ENCODE measurements at places on chromosomes 2 and 18.

DNA sequence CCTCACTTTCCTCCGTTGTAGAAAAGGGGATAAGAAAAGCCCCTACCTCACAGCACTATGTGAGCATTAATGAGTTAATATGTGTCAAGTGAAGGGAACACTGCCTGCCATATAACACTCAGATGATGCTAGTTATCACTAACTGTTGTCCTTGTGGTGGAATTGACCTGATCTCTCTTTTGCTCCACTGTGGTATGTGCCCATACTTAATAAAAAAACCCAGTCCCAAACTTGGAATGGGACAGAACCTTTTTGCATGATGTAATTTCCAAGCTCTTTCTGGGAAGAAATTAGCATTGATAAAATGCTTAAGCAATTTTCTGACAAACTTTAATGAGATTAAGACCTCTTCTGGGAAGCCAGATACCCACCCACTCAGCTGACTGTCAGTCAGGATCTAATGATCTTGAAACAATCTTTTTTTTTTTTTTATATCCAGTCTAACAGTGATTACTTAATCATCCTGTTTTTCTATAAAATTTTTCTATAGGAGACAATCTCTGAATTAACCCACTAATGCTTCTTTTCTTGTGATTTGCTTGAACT lies 158.7 kb downstream of the ZBTB7C start:
- no peak for DNase-seq

DNA sequence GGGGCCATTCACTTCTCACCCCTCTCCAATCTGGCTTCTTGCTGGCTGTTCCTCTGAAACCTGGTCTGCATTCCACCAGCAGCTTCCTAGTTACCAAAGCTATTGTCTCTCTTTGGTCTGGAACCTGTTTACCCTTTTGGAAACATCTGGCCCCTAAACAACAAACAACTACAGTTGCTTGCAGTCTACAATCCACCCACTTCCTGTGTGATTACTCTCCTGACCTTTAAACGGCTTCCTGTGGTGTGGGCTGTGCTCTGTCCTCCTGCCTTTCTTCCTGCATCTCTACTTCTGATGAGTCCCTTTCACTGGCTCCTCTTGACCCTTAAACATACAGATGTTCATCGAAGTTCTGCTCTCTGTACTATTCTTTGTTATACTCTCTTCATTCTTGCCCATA lies 303.8 kb downstream of the TDRD15 start:
- no peak for DNase-seq

- DNase-seq: no peak
Measured at GRCh38 chr18:60331890-60332289, 40.7 kb downstream of the MC4R start.

DNA sequence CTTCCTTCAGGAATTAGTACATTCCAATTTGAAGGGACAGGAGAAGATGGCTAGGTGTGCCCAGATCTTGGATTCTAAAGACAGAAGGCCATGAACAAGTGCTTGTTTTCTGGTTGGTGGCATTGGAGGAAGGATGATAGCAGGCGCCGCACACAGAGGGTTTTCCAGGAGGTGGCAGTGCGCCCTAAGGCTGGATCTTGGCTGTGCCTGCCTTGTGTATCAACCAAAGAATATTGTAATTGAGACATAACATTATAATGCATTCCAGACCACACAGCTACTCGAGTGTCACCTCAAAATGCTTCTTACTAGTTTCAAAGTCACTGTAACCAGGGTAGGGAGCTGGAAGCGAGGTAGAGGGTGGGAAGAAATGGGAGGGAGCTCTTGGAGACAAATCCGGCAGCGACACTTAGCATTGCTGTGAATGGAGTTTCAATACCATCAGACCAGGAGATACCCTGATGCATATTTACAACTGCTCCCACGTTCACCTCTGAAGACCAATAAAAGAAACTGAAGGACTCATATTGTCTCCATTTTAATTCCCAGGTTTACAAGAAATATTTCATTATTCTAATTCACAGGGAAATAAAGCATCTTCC lies 42.5 kb downstream of the CPO start:
- DNase-seq: peak; percentile 82

DNA sequence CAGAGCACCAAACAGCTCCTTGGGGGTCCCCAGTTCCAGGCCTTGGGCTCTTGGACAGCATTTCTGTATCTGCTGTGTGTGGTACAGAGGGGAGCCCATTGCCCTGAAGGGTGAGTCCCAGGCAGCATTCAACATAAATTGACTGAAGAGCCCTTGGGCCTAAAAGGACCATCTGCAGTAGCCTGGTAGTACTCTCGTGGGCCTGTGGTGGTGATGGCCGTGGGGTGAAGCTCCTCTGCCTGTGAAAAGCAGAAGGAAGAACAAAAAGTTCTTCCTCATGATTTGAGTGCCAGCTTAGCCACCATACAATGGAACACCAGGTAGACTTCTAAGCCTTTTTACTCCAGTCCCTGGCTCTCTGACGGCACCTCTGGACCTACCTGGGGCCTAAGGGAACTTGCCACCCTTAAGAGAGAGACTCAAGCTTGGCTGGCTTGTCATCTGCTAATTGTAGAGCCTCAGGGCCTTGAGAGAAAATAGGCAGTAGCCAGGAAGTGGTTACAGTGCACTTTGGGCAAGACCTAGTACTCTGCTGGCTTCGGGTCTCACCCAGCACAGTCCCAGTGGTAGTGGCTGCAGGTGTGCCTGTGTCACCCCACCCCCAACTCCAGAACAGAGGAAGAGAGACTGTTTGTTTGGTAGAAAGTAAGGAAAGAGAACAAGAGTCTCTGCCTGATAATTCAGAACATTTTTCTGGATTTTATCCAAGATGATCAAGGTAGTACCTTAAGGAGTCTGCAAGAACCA lies 84.6 kb upstream of the CERS6 start:
- DNase-seq: no peak

DNA sequence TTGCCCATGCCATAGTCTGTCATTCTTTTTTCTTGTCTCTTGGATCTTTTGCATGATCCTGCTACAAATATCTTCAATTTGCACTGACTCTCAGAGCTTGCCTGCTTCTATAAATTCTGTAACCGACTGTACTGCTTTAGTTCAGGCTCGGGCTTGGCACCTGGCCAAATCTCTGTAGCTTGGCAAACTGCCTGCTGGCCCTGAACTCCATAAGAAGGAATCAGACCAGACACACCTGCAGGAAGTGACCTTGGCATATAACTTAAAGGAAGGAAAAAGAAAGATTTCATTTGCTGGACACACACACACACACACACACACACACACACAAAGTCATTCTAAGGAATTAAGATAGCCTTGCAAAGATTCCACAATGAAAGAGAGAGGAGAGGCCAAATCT lies 291.2 kb upstream of the DDX18 start:
- DNase-seq: no peak

DNA sequence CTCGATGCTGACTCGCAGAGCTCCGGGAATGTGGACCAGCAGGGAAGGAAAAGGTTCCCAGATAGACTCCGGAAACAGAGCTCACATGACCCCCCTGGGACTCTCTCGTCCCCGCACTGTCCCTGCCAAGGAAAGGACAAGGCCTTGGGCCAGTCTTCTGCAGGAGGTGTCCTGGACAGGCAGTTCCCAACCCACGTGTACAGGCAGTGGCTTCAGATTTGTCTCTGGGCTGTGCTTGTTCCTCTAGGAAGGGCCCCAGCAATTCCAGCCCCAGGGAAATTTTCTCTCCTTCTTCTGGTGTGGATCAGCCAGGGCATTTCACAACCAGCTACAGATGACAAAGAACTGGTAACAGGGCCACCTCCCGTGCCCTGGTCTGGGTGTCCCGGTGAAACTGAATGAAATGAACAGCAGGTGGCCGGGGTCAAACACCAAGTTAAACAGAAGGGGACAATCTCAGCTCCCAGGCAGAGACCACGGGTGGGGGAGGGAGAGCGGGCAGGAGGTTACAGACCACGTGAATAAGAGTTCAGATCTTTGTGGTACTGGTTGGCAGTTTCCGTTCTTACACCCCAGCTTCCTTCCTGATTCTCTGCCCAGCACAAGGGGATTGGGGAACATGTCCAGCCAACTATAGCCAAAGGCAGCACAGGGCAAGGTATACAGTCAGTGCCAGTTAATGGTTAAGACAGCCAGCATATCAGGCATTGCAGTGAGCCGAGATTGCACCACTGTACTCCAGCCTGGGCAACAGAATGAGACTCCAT lies 52.2 kb upstream of the CAB39 start:
- DNase-seq: no peak

GRCh38 chr2:182018218-182018617 lies 32.6 kb downstream of the PPP1R1C start:
- DNase-seq: peak; percentile 70

DNA sequence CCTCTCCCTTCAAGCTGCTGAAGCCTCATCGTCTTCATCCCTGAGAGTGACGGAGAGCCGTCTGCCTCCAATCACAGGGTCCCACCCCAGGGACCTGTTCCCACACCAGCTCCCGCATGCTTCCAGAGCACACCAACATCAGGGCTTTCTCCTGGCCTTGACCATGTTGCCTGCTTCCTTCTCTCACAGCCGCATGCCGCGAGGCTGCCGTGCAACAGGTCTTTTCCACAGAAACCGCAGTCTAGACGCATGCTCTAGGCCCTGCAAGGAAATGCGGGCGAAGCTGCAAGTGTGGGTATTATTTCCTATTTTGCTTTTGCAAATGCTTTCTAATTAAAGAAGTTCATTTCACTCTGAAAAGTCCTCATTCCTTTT lies 277.8 kb downstream of the EIPR1 start:
- DNase-seq: no peak

GRCh38 chr18:67926929-67927864 lies 410.7 kb upstream of the DSEL start:
- DNase-seq: peak; percentile 43

- DNase-seq: no peak
Measured at GRCh38 chr2:153072077-153072476, 353.7 kb downstream of the ARL6IP6 start.

DNA sequence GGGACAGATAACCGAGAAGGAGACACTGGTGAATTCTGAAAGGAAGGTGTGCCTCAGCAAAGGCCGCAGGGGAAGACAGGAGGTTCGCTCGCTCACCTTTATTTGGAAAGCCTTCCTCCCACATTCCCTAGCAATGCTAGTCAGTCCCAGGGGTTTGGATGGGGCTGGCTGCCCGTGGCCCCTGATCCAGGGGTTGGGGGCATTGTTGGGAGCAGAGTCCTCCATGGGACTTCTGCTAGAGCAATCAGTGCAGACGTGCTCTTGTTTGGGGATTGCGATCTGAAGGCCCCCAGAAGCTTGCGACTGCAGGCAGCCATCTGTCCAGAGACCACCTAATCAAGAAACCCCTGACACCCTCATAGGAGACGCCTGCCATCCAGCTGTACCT lies 6.0 kb upstream of the CYP27C1 start:
- no peak for DNase-seq

DNA sequence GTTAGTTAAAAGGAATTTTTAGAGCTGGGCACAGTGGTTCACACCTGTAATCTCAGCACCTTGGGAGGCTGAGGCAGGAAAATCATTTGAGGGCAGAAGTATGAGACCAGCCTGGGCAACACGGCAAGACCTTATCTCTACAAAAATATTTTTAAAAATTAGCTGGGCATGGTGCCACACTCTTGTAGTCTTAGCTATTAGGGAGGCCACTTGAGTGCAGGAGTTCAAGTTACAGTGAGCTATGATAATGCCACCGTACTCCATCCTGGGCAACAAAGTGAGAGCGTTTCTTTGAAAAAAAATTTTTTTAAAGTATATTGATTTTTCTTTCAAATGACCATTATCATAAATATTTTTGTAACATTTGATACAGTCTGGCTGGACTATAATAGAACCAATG lies 93.6 kb upstream of the FAM117B start:
- no peak for DNase-seq

- DNase-seq: peak; percentile 0
Measured at GRCh38 chr2:53317861-53318260, 449.7 kb upstream of the CHAC2 start.

DNA sequence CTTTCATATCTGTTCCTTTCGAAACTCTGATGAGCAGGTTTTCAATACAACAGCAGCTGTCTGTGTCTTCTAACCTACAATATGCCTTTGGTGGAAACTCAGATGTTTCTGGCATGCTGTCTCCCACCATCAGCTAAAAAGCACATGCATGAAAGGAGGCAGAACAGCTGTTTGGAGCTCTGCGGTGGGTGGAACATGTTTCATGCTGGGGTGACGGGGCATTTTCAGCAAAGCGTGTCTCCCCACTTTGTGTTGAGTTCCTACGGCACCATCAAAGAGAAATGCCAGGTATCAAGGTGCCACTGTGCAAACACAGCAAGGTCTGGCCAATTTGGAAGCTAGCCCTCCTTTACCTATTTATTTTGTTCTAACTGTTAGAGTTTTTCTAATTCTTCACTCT lies 290.1 kb downstream of the CLIP4 start:
- no peak for DNase-seq

DNA sequence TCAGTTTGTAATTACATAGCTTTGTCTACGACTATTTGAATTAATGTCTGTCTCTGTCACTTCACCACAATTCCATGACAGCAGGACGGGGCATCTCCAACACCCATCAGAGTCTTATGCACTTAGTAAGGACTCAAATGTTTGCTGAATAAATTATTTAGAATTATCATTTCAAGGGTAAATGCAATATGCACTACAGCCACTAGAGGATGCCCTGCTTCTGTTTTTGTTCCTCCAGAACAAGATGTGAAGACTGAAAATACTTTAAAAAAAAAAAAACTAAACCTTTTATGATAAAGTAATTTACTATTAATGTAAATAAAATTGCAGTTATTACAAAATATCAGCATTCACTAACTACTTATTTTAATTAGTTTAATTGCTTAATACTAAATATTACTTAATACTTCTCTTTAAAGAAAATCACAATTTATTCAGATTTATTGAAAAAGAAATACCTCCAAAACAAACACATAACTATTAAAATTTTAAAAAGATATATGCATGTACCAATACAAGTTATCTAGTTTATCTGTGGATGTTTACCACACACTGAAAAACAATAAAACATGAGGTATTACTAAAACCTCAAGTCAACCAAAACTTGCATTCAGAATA lies 3.2 kb downstream of the PIGN start:
- peak; percentile 59 for DNase-seq

- DNase-seq: peak; percentile 87
Measured at GRCh38 chr18:48455555-48456478, 46.6 kb upstream of the ZBTB7C start.

DNA sequence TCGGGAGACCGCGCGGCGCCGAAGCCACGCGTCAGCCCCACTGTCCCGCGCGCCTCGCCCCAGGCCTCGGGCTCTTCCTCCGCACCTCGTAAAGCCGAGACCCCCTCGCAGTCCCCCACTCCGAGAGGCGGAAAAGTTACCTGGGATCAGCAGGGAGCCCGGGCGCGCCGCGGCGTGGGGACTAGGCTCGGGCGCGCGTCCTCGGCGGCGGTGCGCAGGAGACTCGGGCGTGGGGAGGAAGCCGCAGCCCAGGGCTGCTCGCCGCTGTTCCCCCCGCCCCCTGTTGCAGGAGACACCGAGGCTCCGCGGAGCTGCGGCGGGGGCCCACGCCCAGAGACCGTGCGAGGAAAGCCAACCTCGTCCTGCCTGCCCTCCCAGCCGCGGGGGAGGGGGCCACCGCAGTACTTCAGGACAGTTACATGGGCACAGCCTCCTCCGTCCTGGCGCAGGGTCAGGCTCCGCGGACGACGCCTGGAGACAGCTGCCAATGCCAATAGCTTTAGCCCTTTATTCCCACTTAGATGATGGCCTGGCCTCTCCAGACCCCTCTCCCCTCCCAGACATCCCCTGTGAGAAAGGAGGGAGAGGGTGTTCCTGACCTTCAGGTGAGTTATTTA lies at the start of gene EPB41L3:
Gene EPB41L3, minus strand, starts transcription at position 225 of the 617 bp plus-strand sequence. CDS start 54,814 bp downstream, outside the sequence.
- DNase-seq: no peak

GRCh38 chr2:75311993-75312392 lies 112.7 kb upstream of the TACR1 start:
- DNase-seq: no peak
